ENCODE measurements at places on chromosomes 12 and 14.

- DNase-seq, result no peak
Measured at GRCh38 chr12:124617615-124618014, 50.2 kb upstream of the NCOR2 start.

GRCh38 chr14:105271224-105271890, 23.0 kb downstream of the BTBD6 start:
- DNase-seq, result no peak

DNA sequence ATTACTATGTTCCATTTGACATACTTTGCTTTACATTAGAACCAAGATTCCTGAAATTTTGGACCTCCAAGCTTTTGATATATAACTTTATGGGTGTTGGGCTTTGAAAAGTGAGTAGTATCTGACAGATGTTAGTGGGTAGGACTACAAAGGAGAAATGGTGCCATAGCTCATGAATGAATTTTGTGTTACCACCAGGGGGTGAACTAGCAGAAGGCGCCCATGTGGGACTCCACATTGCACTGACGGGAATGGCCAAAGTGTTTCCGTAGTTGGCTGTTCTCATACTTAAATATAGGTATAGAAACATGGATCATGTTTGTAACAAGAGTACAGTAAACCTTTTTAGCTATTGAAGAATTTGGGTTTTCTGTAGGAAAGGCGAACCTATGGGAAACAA, 337.5 kb downstream of the FLRT2 start:
- no peak for DNase-seq

- no peak for DNase-seq
Measured at GRCh38 chr14:96077983-96078624, 38.9 kb downstream of the C14orf132 start.

DNA sequence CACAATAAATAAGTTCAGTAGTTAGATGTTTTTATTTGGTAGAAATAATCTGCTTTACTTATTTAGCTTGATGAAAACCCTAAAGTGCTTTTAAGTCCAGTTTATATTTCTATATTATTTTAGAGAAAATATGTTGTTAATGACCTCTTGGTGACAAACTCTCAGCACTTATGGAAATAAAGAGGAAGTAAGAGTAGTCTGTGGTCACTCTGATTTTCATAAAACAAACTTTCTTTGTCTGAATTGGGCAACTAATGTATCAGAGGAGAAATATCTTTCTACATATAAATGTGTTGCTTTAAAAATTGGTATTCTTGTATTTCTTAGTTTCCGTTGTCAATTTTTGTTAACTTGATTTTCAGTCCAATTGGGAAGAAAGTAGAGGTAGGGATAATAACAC, 878.9 kb upstream of the SEL1L start:
- no peak for DNase-seq

GRCh38 chr12:56103823-56104108, 593 bp upstream of the PA2G4 start:
- DNase-seq, result no peak

DNA sequence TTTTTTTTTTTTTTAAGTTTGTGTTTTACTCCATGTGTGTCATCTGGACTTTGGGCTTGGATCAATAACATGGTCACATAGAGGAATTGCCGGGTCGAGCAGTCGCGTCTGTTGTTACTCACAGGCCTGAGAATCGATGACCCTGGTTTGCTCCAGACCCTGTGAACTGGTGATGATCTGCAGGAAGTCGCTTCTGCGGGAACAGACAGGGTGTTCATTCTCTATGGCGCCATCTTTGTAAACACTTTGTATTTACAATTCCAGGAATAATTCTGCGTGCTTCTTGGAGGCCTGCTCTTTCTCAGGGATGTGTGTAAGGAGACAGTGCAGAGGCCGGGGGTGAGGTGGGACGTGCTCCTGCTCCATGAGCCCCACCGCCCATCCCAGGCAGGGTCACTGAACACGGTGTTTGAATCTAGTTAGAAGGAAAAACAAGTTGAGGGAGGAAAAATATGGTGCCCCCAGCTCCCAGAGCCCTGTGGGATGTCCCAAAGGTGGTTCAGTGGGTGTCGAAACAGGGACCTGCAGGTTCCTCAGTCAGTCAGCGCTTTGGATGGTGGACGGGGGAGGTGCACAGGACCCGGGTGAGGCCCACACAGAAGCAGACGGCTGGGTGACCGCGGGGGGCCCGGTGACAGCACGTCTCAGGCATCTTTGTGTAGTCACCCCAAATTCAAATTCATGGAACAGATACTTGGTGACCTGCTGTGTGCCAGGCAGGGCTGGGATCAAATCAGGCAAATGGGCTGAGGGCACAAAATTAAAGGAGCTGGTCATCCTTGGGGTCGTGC, 58.8 kb downstream of the ADGRD1 start:
- no peak for DNase-seq

DNA sequence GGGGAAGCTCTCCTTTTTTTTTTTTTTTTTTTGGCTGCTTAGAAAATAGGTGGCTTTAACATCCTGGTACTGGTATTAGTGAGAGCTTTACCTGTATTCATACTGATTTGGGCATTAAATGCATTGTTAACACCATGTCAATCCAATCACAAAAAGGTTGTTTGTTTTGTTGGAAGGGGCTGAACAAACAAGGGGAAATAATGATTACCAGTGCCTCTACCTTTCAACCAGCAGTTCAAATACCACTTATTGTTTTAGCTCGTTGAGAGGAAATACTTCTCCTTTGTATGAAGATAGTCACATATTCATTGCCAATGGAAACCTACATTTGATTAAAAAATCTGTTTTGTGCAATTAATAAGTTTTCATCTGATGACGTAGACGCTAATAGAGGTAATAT, 72.9 kb downstream of the MIPOL1 start:
- DNase-seq, result no peak

DNA sequence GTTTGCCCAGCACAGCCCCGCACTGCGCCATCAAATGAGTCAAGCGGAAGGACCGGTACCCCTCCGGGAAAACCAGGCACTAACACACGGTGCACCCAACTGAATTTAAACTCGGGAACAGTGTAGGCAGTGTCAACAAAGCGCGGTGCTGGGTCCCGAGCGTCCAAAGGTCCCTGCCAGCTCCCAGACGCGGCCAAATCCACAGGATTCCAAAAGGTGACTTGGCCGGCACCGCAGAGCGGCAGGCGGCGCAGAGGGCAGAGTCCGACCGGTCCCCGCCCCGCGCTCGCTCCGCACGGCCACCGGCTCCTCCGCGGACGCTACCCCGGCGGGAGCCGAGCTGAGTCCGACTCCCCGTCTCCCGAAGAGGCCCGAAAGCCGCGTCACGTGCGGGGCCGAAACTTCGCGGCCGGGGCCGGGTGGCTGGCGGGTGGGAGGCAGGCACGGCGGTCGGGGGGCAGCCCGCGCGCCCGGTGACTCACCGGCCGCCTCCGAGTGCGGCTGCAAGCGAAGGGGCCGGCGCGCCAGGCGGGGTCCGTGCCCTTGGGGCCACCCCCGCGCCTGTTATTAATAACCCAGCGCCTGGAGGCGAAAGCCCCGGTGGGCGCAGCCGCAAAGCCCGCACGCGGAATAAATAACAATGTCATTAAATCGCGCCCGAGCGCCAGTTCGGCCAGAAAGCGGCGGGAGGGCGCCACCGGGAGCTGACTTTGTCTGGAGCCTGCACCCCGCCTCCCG, 863 bp downstream of the DENND5B start:
- no peak for DNase-seq

GRCh38 chr12:3727877-3728632, 24.9 kb downstream of the CRACR2A start:
- DNase-seq, result no peak

DNA sequence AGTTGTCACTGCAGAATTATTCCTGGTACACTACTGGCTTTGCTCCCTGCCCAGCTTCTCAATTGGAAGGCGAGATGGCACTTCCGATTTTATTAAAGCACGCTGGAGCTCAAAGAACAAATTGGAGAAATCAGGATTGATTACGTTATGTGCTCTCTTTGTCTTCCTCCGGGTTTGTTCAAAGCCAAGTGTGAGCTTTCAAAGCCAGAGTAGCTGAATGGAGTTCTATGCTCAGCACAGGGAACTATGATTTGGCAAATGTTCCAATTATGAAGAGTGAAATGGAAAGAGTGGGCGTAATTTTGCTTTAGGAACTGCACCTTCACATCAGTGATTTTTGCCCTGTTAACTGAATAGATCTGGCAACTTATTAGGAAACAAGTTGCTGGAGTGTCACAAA, 72.4 kb downstream of the FLRT2 start:
- no peak for DNase-seq

DNA sequence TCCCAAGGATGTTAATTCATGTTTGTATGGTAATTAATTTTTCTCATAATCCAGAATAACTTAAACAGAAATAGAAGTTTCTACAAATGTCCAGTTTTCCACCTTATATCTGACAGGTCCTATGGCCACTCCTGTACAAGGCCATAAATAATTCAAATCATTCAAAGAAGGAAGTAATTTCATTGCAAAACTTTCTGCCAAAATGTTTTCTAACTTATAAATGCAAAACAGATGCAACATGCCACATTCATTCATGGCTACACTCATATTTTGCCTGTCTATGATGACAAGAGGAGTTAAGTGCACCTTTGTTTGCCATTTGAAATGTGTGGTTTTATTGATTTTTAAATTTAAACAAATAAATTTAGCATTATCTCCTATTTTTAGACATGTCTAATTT, 34.4 kb downstream of the ITPR2 start:
- no peak for DNase-seq

DNA sequence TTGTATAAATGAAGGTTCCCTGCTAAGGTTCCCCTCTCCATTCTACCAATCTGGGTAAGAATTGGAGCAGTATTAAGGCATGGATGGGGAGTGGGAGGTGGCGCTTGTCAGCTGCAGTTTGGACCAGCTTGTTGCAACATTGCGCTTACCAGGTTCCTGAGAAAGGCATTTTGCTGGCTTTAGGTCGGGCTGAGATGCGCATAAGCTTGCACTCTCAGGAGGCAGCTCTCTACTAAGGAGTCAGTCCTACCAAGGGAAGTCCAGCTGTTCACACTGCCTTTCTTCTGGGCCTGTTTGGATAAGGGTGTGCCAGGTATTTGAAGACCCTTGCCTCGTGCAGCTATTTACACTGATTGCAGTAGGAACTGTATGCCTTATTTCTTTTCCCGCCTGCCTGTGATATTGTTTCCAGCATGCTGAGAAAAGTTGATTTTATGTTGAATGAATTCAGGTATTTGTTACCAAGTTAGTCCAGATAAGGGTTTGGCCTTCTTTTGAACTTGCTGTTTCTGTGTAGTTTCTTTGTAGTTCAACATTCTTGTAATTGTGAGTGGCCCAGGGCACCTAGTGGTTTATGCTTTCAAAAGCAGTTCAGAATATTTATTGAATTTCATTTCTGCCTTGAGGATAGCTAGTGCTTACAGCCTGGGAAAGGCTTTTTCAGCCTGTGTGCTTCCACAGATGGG, 2.6 kb downstream of the MLEC start:
- no peak for DNase-seq

DNA sequence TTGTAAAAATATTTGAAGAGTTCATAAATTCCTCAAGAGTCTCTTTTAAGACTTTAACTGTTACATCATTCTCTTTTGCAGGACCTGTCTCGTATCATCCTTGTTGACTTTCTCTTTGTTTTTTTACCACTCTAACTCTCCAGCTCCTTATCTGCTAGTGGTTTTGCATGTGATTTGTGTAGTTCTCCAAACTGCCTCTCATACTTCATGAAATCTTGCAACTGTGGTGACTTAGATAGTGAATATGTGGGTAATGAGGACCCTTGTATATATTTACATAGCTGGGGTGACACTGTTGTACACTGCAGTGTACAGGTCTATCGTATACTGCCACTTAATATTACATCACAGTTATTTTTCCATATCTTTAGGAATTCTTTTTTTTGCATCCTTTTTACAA, 40.2 kb upstream of the EMP1 start:
- DNase-seq, result no peak

- no peak for DNase-seq
Measured at GRCh38 chr12:112330706-112331105, 51.5 kb downstream of the HECTD4 start.

GRCh38 chr14:37819155-37820015, 224.0 kb downstream of the TTC6 start:
- no peak for DNase-seq

- DNase-seq, result no peak
Measured at GRCh38 chr14:56797569-56798446, 12.5 kb downstream of the OTX2 start.

DNA sequence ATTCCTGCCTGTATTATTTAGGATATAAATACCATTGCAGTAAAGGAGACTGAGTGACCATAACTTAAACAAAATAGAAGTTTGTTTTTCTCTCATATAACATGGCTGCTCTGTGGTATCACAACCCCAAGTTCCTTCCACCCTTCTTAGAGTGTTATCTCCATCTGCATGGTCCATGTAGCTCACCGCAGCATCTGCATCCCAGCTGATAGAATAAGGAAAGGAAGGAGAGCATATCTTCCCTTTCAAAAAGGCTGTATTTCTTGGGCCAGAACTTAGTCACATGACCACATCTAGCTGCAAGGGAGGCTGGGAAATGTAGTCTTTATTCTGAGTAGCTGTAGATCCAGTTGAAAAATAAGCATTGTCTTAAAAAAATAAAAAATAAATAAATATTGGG, 184.8 kb upstream of the NUDT4 start:
- DNase-seq, result no peak

- no peak for DNase-seq
Measured at GRCh38 chr12:82203086-82203485, 155.1 kb downstream of the CCDC59 start.

GRCh38 chr12:81300454-81300853, 222.6 kb downstream of the ACSS3 start:
- no peak for DNase-seq

GRCh38 chr14:99790978-99791376, 2.2 kb upstream of the EML1 start:
- no peak for DNase-seq

GRCh38 chr12:53327435-53328042, 6.1 kb upstream of the AAAS start:
- DNase-seq, result no peak
